Smooth muscle cell of the umbilical artery (primary cell): ENCODE measurements at places on chromosomes 5 and 9. TPM values are rescaled to one million over a fixed set of nuclear protein-coding genes. Genes with fewer than 3 reads are reported as not detected.

The SLC6A3 gene
- total RNA-seq, result not detected in 2 replicates

The CCDC183 gene
- 0.30 and 0.32 TPM in 2 replicates for total RNA-seq

The CDX1 gene
- total RNA-seq, result not detected in 2 replicates

The RORB gene
- under 0.01 and 0.09 TPM in 2 replicates for total RNA-seq

The PTGES gene
- 6.3 and 162 TPM in 2 replicates for total RNA-seq

The PCDHA13 gene
- total RNA-seq, result 0.09 TPM in 1 of 2 replicates, not detected in the other

The SLC34A1 gene
- total RNA-seq, result not detected in 2 replicates

The RNF183 gene
- total RNA-seq, result not detected in 2 replicates

The C9orf152 gene
- not detected in 2 replicates for total RNA-seq

The GARNL3 gene
- 0.30 and 3.5 TPM in 2 replicates for total RNA-seq

The SPINK13 gene
- total RNA-seq, result not detected in 2 replicates

The FBP2 gene
- not detected in 2 replicates for total RNA-seq

The BTNL9 gene
- not detected in 2 replicates for total RNA-seq

The NPR2 gene
- 30.6 and 38.0 TPM in 2 replicates for total RNA-seq

The KLHL9 gene
- total RNA-seq, result 38.0 and 50.1 TPM in 2 replicates

The SOHLH1 gene
- total RNA-seq, result not detected in 2 replicates

The STPG3 gene
- not detected in 2 replicates for total RNA-seq

The MARCOL gene
- total RNA-seq, result not detected in 2 replicates

The C5orf58 gene
- total RNA-seq, result not detected in 2 replicates

The TTC16 gene
- total RNA-seq, result 0.05 TPM in 1 of 2 replicates, not detected in the other

The TAS2R1 gene
- not detected in 2 replicates for total RNA-seq

The SPEF2 gene
- total RNA-seq, result 3.6 and 4.5 TPM in 2 replicates

The CTNND2 gene
- under 0.01 TPM in 1 of 2 replicates, not detected in the other for total RNA-seq

The HMMR gene
- 2.7 and 29.6 TPM in 2 replicates for total RNA-seq

The CBY3 gene
- total RNA-seq, result 0.23 TPM in 1 of 2 replicates, not detected in the other
